Tongue (tissue), 3 donors: ENCODE measurements at places on chromosomes 2 and 18. TPM values are rescaled to one million over a fixed set of nuclear protein-coding genes. Genes with fewer than 3 reads are reported as not detected.

The EN1 gene
- 0.41 TPM for total RNA-seq

The CFAP221 gene
- 3.0 TPM for total RNA-seq

The ANKRD44 gene
- 35.4 TPM for total RNA-seq

The ANKRD30BL gene
- 0.31 TPM for total RNA-seq

The DPP10 gene
- 2.5 TPM for total RNA-seq

The DYSF gene
- 100 TPM for total RNA-seq

The C2orf80 gene
- total RNA-seq = not detected

The FNDC4 gene
- 9.5 TPM for total RNA-seq

DNA sequence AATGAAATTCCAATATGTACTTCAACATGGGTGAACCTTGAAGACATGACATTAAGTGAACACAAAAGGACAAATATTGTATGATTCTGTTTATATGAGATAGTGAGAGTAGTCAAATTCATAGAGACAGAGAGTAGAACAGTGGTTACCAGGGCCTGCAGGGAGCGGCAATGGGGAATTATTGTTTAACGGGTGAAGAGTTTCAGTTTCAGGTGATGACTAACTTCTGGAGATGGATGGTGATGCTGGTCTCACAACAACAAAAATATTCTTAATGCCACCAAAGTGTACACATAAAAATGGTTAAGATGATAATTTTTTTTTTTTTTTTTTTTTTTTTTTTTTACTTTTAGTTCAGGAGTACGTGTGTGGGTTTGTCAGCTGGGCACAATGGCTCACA lies 109.4 kb upstream of the TMEM200C start:
- DNase-seq = no peak

- no peak for DNase-seq
Observed at GRCh38 chr2:234565201-234565600, 68.3 kb upstream of the ARL4C start.

GRCh38 chr2:231393149-231394131 lies 2.1 kb upstream of the B3GNT7 start:
- no peak for DNase-seq

DNA sequence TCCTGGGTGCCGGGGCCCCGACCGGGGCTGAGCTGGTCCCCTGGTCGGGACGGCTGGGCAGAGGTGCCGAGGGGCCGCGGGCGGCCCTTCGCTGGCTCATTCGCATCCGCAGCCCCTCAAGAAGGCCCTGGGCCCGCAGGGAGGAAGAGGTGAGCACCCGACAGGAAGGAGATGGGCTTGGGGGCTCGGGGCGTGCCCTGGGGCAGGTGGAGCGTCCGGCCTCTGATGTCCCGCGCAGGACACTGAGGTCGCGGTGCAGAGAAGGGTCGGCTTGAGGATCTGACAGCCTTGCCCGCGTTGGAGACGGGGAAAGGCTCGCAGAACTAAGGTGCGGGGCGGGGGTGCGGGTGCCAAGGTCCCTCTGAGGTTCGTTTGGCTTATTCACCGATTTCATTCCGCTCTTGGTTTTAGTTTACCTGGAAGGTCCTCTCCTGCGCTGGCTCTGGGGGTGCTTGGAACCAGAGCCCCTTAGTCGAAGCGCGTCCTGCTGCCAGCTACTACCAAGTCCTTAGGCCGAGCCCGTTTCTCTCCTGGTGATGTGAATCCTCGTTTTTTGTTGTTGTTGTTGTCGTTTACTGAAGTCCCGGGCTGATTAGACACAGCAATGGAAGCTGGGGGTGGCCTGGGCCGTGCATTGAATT lies 18.9 kb upstream of the CD8A start:
- no peak for DNase-seq

- no peak for DNase-seq
Observed at GRCh38 chr2:128495996-128496547, 177.4 kb upstream of the HS6ST1 start.

GRCh38 chr2:233384811-233385488 lies 30.7 kb downstream of the DGKD start:
- no peak for DNase-seq

- no peak for DNase-seq
Observed at GRCh38 chr2:230908092-230908594, 16.9 kb downstream of the GPR55 start.

DNA sequence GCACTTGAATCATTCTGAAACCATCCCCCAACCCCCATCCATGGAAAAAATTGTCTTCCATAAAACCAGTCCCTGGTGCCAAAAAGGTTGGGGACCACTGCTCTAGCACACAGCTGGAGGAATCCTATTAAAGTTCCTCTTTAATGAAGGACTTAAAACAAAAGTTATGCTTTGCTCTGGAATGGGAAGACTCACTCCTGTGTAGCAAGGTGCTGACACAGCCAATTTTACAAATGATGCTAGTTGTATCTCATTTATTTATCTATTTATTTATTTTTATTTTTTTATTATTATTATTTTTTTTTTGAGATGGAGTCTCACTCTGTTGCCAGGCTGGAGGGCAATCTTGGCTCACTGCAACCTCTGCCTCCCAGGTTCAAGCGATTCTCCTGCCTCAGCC lies 58.9 kb upstream of the NDUFV2 start:
- DNase-seq = no peak

DNA sequence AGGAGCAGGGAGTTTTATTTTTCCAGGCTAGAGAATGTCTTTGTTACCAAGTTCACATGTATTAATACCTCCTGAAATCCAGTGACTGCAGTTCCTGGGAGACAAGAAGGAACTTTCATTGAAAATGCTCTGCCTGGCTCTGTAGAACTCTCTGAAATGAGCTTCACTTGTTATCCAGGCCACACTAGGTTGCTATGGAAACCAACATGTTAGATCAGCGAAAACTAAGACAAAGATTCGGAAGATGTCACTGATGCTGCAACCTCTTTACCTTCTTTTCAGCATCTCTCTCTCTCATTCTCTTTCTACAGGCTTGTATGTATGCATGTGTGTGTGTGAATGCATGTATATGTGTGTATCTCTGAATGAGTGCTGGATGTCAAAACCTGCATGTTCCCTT lies 218.5 kb downstream of the TRIB2 start:
- peak; percentile 43 for DNase-seq

DNA sequence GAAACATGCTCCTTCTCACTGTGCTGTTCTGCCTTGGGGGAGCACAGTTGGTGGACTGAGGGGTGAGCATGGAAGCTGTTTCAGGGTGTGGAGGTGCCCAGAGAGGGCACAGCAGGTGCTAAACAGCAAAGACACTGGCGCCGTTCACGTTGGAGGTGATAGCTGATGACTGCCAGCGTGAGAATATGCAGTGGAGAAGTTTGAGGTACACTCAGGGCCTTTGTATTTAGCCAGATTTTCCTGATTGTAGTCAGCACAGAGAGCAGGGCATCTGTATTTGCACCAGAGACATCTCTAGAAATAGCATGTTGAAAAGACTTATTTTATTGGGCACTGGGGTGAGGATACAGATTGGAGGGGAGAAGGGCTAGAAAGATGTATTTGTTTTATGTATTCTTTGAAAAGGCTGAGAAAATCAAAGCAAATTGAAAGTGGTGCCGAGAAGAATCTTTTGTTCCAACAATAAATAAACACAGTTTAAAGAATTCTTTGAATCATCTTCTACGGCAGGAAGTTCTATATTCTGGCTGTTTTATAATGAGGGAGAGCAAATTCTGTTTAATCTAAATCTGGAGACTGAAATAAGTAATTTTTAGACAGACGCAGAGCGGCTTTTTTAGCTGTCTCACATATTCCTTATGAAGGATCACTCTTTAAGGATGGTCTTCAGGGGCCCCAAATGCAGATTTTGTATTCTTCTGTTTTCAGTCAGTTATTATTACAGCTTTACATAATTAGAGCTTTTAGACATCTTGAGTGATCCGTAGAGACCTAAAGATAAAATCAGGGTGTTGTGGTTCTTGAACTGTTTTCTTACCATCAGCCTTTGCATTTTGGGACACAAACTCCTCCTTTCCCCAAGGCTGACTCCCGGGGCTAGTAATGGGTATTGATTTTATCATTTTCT lies 7.1 kb downstream of the ZNF532 start:
- peak; percentile 27 for DNase-seq

DNA sequence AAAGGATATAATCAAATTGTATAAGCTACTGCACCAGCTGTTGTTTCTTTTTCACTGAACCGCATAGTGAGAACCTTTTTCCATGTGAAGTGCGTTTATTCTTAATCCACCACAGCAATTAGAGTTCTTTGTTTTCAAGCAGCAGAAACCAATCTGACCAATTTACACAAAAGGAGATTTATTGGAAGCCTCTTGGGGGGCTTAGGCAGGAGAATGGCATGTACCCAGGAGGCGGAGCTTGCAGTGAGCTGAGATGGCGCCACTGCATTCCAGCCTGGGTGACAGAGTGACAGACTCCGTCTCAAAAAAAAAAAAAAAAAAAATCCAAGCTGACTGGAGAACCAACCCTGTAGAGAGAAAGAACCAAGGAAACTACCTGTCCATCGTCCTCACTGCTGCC lies 10.0 kb downstream of the ADNP2 start:
- no peak for DNase-seq

DNA sequence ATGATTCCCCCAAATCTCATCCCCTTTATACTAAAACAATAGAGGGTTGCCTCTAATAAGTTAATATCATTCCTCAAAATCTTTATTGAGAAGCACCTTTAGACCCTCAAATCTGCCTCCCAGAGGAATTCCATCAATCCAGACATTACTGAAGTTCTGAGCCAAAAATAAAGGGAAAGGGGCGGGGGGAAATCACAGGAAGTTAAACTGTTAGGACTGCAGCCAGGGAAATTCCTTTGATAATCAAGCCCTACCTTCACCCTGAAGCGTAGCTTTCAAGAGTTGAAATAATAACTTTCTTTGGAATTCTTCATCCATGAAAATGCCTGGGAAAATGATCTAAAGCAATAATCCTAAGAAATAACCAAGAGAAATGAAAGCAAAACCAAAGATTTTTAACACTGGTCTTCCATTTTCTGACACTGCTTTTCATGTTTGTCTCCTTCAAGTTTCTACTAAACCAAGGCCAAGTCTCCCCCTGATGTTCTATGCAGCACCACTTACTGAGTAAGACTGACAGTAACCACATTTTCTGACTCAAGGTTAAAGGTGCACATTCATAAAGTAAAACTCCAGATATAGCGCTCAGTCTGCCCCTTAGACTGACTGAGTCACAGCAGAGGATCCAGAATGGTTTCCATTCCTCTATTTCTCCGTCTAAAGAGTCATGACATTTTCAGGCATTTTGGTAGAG lies 78.2 kb downstream of the TCF4 start:
- no peak for DNase-seq

- no peak for DNase-seq
Observed at GRCh38 chr2:237486819-237487448, at the start of gene MLPH. Gene MLPH, plus strand, starts transcription at chr2:237487251. Its CDS starts 6,176 bp downstream, at chr2:237493427.

DNA sequence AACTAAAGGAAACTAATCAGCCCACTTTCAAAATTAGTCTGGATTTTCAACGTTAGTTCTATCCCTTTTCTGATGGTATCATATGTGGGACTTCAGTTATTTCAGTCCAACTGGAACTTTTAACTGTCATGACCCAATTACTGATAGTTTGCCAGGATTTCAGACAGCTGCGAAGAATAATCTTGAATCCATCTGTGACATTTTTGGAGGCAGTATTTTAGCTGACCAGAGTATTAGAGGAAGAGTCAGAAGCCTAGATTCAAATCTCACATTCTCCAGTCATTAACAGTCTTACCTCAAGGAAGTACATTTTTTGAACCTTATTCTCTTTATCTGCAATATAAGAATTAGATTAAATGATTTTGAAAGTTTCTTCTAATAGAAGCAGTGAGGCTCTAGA lies 81.3 kb downstream of the PTRHD1 start:
- DNase-seq = peak; percentile 87

DNA sequence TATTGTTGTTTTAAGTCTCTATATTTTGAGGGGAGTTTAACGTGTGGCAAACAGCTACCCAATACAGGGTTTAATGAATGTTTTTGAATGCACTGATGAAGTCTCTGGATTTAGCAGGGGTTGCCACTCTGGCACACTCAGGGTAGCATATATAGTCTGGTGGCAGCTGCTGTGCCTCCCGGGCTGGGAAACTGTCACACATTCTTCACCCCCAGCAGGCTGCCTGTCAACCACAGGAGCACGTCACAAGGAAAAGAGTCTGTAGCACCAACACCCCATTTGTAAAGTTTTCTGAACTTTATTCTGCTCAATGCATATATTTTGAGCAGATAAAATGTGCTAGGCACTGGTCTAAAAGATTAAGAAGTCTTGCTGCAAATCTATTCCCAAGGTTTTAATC lies 39.3 kb downstream of the NGEF start:
- DNase-seq = peak; percentile 36

DNA sequence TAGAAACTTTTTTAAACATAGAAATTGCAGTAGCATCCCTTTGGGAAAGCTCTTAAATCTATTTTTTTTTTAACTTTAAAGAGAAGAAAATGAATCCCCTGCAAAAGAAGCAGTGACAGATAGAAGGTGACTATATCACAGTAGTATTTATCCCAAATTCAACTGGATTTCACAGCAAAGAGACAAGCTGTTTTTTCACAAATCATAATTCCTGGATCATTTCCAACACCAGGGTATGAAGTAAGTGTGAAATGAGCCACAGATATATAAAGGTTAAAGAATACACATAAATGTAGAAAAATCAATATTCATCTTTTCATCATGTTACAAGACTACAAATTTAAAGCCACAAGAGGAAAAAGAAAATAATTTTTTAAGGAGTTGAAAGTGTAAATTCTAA lies 1404.9 kb upstream of the NXPH2 start:
- no peak for DNase-seq

GRCh38 chr2:240441993-240442411 lies 6.5 kb downstream of the GPC1 start:
- DNase-seq = no peak

- DNase-seq = peak; percentile 71
Observed at GRCh38 chr2:1081451-1082225, 131.0 kb downstream of the SNTG2 start.
